Activated naive CD4-positive, alpha-beta T cell treated with anti-CD3 and anti-CD28 coated beads for 36 hours (primary cell): ENCODE measurements at places on chromosomes 16 and 17. TPM values are rescaled to one million over a fixed set of nuclear protein-coding genes. Genes with fewer than 3 reads are reported as not detected.

Gene ICAM2
- 41.6 TPM for total RNA-seq

Gene MEOX1
- total RNA-seq: 0.12 TPM

Gene BORCS6
- 4.3 TPM for total RNA-seq

DNA sequence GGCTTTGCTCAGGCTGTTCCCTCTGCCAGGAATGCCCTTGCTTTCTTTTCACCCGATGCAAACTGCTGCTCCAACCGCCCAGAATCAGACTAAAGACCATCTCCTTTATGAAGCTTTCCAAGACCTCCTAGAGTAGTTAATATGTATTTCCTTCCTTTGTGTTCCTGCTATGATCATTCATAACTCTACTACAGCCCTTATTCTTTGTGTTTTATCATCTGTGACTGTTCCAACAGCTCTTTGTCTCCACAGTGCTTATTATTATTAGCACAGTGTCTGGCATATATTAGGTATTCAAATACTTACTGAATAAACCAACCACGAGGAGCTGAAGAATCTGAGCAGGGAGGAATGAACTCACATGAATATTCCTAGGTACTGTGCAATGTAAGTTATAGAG is 7.6 kb downstream of the PSME3IP1 start:
- H3K27me3 ChIP-seq: no peaks in the 10 kb centered on the region
- peaks cover 4% of the 10 kb centered on the region for H3K36me3 ChIP-seq
- no peak for DNase-seq
- no peak overlapping the region for H3K4me3 ChIP-seq

GRCh38 chr16:27285676-27286196 is 17.2 kb upstream of the NSMCE1 start:
- no peak for DNase-seq
- H3K4me1 ChIP-seq: peaks cover 75% of the 10 kb centered on the region
- H3K36me3 ChIP-seq: peaks cover 5% of the 10 kb centered on the region

GRCh38 chr16:4113358-4114256 is 2.6 kb downstream of the ADCY9 start:
- DNase-seq: no peak
- peaks cover 2% of the 10 kb centered on the region for H3K27me3 ChIP-seq
- H3K4me3 ChIP-seq: no peak overlapping the region
- no peak overlapping the region for H3K27ac ChIP-seq
- H3K4me1 ChIP-seq: peaks cover 46% of the 10 kb centered on the region
- peaks cover 8% of the 10 kb centered on the region for H3K36me3 ChIP-seq

DNA sequence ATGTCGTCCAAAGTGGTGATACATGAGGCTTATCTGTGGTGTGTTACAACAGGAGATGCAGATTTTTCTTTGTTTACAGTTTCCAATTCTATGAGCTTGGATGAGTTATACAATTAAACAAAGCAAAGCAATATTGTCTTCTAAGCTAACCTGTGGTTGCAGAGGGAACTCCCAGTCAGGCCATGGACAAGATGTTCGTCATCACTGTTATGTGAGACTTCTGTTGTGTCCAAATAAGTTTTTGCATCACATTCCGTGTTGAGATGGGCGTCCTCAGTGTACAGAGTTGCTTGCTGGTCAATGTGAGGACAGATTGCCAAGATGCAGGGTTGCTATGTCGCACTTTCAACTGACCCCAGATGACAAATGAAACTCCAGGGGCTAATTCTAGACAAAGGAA is 189.3 kb downstream of the IRF8 start:
- no peak overlapping the region for H3K4me3 ChIP-seq
- no peak for DNase-seq
- no peaks in the 10 kb centered on the region for H3K27me3 ChIP-seq
